ENCODE measurements at places on chromosomes 3 and 15. TPM values are rescaled to one million over a fixed set of nuclear protein-coding genes. Genes with fewer than 3 reads are reported as not detected.

GRCh38 chr3:190048932-190049441, 71.7 kb downstream of the P3H2 start:
- DNase-seq = peak; percentile 57

The GOLGA8T gene
- not detected for total RNA-seq

The FSD2 gene
- not detected for total RNA-seq

GRCh38 chr3:105829229-105829628, 39.6 kb downstream of the CBLB start:
- no peak for DNase-seq

The CATSPER2 gene
- total RNA-seq = 0.40 TPM

DNA sequence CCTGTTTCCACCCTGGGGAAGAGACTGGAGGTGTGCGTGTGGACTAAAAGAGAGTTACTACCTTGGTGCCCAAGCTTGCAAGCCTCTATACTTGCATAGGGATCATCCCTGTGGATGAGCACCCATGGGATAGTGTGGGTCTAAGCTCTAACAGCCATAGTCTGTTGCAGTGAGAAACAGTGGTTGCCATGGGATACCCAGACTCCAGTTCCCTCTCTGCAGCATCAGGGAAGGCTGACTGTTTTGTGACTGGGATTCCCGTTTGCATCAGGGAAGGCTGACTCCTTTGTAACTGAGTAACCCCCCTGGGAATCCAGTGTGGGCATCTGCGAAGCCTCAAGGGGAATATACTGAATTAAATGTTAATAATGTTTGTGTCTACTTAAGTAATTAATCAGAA, 196.1 kb downstream of the ZNF621 start:
- no peak for DNase-seq

The MNS1 gene
- 0.20 TPM for total RNA-seq

DNA sequence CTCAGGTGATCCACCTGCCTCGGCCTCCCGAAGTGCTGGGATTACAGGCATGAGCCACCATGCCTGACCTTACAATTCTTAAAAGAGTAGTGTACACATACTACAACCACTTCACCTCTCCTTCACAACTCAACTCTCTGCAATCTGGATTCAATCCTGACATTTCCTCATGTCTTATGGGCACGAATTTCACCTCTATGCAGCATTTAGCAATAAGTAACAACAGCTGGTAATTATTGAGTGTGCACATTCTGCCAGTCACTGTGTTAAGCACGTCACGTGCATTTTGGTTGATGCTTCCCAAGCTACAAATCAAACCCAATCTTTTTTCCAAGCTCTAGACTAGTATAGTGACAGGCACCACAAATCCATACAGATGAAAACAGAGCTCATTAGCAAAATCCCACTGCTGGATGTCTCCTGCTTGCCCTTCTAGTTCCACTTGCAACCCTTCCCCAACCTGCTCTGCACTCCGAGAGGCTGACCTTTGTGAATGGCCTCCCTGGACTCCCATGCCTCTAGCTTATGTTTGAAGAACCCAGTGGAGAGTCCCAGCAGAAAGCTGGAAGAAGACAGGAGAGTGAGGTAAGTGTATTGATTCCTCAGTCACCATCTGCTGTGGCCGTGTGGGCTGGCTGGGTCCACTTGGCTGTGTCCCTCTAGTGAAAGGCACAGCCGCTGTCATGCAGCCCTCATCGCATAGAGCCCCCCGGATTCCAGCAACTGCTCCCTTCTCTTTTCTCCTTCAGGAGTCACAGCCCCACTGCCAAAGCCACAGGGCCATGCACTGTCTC, 176.5 kb downstream of the MEX3B start:
- DNase-seq = no peak

The CHRFAM7A gene
- total RNA-seq = 0.60 TPM

DNA sequence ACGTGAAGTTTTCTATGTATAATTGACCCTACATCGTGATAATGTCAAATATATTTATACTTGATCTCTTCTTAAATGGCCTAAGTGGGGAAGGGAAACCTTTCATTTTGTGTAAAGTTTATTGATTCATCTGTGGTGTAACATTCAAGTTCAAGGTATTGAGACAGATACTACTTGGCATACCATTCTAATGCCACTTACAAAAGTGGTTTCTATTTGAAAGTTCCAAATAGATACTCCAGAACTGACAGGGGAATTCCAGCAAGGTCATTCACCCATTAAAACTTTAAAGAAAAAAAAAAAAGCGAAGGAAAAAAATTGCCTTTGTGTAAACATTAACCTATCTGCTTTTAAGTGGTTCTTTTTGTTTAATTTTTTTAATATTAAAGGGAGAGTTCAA, 45.3 kb upstream of the MAP3K13 start:
- peak; percentile 15 for DNase-seq

GRCh38 chr3:99647081-99647480, 8.7 kb downstream of the COL8A1 start:
- peak; percentile 65 for DNase-seq

The MAGI1 gene
- total RNA-seq = 76.4 TPM

All from lung microvascular endothelial cell (primary cell).